ENCODE measurements at places on chromosomes 1 and 21.

GRCh38 chr1:32749332-32749731 lies 46.8 kb upstream of the SYNC start:
- no peak for DNase-seq

GRCh38 chr21:44958471-44959191 lies 18.8 kb downstream of the SLX9 start:
- no peak for DNase-seq

GRCh38 chr1:205826016-205826806 lies 13.2 kb upstream of the SLC41A1 start:
- no peak for DNase-seq

GRCh38 chr1:201774224-201774982 lies 54.6 kb upstream of the IPO9 start:
- no peak for DNase-seq

GRCh38 chr1:26754086-26754874 lies 33.5 kb upstream of the PIGV start:
- DNase-seq, result no peak

GRCh38 chr1:58487002-58487401 lies 59.5 kb downstream of the OMA1 start:
- DNase-seq, result no peak

DNA sequence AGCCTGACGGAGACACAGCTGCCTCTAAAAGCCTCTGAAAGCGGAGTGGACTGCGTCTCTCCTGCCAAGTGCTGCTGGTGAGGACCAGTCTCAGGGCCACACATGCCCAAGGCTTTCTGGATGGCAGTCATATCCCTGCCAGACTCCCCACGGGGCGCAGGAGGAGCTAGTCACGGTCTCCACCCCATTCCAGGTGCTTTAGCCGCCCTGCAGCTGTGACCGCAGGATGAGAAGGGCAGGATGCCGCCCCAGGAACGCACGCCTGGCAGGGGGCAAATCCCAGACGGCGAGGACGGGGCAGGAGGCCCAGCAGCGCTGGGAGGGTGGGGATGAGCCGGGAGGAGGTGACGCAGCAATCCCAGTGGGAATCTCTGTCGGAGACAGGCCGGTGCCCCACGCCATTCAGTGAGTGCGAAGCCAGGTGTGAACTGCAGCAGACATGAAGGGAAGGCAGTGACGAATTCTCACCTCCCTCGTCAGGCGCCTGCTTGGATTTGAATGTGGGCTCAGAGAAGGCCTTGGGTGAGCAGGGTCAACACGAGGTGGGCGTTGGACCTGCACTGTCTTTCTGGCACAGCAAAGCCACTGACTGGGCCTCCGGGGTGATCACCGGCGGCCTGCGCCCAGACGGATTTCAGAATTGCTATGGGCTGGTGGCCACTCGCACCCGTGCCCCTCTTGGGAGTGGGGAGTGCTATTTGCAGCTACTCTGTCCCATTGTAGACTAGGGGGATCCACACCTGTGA lies 38.5 kb upstream of the SLC19A1 start:
- DNase-seq, result no peak

- DNase-seq, result no peak
Observed at GRCh38 chr1:145917595-145917994, 922 bp downstream of the PEX11B start.

GRCh38 chr1:234313171-234313570 lies 60.1 kb upstream of the COA6 start:
- DNase-seq, result no peak

DNA sequence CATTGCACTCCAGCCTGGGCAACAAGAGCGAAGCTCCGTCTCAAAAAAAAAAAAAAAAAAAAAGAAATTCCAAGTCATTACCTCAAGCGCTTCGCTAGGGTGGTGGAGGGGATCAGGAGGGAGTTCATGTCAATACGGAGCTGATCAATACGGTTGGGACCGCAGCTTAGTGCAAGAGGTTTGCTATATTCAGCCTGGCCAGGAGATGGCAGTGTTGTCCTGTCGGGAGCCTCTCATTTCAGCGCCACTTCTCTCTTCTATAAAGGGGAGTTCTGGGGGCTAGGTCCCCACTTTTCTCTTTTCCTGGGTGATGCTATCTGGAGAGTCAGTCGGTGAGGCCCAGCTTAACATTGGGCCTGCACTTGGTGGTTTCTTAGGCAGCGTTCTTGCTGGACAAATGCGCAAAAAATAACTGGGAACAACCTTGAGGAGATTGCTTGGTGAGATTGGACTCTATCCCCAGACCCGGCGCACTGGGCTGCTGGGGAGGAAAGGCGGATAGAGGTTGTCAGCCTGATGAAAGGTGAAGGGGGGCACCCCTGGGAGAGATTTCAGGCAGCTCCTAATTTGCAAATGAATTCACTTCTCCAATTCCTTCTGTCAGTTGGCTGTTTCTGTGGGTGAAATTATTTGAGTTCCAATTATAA lies 40.4 kb downstream of the KIAA0040 start:
- DNase-seq, result peak; percentile 49

DNA sequence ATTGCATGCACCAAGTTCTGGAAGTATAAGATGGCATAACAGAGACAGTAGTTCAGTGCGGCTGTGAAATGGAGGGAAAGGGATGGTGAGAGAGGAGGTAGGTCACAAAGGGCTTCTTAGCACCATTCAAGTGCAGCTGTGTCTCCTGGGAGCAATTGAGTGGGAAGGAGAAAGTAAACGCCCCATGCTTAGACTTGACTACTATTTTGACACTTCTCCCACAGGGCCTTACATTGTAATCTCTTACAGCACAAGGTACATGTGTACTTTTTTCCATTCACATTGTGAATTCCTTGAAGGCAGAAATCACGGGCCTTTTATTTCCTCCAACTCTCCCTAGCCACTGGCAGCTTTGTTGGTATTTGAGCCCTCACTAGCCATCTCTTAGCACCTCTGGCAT lies 239.6 kb upstream of the FOXD3 start:
- DNase-seq, result no peak

DNA sequence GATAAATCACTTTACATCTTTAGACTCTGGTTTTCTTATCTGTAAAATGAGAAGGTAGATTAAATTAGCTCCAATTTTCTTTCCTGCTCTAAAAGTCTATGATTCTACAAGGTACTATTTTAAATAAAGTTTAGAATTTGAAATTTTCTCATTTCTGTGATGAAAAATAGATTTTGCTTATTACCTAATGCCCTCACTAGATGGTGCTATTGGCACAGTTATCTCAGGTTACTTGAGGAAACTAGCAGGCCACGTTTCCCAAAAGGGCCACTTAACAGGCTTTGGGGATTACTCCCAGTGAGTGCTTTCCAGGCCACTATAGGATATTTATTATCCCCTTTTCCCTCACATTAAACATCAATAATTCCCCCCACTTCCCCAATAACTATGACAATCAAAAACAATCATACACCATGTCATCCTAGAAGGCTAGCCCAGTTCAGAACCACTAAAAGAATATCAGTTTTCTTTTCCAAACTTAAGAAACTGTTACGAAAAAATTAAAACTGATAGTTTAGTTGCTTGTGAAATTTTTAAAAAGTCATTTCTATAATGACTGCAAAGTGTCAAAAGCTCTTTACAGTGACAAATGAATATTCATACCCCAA lies 30.6 kb downstream of the OMA1 start:
- no peak for DNase-seq

GRCh38 chr1:204278251-204278650 lies 64.5 kb upstream of the GOLT1A start:
- DNase-seq, result no peak

GRCh38 chr1:85166351-85166750 lies 34.5 kb downstream of the SYDE2 start:
- no peak for DNase-seq

DNA sequence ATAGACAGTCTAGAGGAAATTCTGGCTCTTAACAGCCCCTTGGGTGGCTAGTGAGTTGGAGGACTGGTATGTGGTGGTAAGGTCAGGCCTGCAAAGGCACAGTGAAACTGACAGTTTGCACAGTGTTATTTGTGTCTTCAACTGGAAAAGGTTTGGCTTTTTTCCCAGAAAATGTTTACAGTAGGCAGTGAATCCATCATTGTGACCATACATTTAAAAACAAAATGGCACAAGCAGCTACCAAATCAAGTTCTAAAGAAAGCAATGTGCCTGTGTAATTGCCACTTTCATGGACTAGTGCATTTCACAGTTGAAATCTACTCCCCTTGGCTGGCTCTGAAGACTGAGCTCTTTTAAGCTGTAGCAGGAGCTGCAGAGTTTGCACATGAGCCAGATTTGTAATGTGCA lies 24.8 kb downstream of the ATPAF1 start:
- no peak for DNase-seq

DNA sequence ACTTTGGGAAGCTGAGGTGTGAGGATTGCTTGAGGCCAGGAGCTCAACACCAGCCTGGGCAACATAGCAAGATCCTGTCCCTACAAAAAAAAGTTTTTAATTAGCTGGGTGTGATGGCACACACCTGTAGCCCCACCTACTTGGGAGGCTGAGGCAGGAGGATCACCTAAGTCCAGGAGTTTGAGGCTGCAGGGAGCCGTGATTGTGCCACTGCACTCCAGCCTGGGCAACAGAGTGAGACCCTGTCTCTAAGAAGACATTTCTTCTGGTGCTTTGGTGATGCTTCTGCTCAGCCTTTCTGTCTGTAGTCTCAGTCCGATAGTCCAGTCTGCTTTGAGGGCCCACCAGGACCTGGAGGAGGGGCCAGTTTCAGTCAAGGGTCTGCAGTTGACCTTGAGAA lies 8.3 kb downstream of the PGD start:
- DNase-seq, result no peak

GRCh38 chr1:155983191-155984024 lies 5.1 kb upstream of the ARHGEF2 start:
- DNase-seq, result no peak

- no peak for DNase-seq
Observed at GRCh38 chr1:99456536-99456935, 189.4 kb upstream of the PALMD start.

DNA sequence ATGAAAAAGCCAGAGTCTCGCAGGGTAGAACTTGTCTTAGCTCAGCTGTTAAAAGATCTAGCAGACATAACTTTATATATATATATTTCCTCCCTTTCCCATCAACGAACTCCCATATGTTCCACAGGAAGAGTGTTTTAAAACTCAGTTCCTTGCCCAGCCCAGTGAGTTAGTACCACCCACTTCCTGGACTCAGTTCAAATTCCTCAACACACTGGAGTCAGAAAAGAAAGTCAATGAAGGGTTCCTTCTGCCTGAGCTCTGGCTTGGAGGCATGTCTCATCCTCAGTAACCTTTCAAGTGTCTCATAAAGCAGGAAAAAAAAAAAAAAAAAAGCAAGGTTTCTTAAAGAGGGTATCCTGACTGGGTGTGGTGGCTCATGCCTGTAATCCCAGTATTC lies 15.6 kb downstream of the TPM3 start:
- no peak for DNase-seq

DNA sequence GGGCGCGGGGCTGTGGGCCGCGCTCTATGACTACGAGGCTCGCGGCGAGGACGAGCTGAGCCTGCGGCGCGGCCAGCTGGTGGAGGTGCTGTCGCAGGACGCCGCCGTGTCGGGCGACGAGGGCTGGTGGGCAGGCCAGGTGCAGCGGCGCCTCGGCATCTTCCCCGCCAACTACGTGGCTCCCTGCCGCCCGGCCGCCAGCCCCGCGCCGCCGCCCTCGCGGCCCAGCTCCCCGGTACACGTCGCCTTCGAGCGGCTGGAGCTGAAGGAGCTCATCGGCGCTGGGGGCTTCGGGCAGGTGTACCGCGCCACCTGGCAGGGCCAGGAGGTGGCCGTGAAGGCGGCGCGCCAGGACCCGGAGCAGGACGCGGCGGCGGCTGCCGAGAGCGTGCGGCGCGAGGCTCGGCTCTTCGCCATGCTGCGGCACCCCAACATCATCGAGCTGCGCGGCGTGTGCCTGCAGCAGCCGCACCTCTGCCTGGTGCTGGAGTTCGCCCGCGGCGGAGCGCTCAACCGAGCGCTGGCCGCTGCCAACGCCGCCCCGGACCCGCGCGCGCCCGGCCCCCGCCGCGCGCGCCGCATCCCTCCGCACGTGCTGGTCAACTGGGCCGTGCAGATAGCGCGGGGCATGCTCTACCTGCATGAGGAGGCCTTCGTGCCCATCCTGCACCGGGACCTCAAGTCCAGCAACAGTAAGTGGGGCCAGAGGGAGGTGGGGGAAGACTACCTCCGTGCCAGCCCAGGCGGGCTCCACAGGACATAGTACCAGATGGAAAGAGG lies 808 bp downstream of the MAP3K21 start:
- DNase-seq, result no peak

- no peak for DNase-seq
Observed at GRCh38 chr1:94026619-94027380, 94.1 kb downstream of the ABCA4 start.

DNA sequence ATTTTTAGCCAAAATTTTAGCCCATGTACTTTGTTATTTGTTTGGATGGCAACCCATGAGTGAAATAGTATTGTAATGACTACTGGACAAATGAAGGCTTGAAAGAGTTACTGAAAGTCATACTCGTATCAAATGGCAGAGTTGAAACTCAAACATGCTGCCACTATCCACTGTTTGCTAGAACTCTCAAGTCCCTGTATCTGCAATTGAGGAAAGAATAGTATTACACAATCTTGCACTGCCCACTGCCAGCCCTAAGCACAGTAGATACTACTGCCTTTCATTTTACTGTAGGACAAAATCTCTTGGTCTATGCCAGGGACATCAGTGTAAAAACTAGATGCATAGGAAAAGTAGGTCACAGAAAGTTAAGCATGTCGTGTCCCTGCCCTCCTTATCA lies 581.1 kb upstream of the PLXNA2 start:
- DNase-seq, result no peak

DNA sequence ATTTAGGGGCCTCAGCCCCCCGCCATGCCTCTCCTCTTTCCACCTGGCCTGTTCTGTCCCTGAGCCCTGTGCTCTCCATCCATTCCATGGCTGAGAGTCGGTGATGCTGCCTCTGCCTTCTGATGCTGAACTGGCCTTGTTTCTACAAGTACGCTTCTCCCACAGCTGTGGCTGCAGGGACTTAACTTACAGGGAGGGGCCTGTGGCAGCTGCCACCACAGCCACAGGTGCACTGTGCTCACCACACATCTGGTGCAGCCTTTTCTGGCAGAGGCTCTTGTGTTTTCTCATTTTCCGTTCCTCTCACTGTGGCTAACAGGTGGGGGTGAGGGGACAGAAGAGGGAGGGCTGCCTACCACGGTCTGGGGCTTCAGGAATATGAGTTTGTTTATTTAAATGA lies 4.2 kb downstream of the FMO1 start:
- no peak for DNase-seq

DNA sequence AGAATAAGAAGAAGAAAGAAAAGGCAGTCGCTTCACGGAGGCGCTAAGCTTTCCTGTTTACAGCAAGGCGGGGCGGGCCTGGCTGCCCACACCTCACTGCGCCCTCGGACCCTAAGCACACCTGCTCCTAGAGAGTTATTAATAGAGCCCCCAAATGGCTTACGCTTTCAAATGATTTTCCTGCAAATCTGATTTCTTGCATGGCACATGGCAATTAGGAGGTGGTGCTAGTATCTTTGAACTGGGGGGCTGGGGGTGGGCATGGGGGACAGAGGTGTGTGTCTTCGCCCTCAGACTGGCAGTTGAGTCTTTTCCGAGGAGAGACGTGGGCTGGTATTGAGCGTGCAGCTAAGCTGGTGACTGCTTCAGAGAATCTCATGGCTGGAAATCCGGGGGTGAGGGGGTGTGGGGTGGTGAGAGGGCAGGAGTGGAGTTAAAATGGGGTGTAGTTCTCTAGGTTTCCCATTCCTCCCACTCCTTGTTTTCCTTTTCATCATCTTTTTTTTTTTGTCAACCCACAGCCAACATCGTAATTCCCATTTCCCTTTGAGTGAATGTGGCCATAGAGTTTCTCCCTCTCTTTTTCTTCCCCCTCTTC lies 1.3 kb downstream of the S1PR1 start:
- DNase-seq, result peak; percentile 40

Data from activated T-helper 1 cell treated with anti-CD3 and anti-CD28 coated beads, Interleukin-2, amount 50 U/mL, for 16 hours (primary cell).